ENCODE measurements at places on chromosomes 6 and 20. TPM values are rescaled to one million over a fixed set of nuclear protein-coding genes. Genes with fewer than 3 reads are reported as not detected.

TLDC2 gene
- total RNA-seq: not detected

COL12A1 gene
- 281 TPM for total RNA-seq

DNA sequence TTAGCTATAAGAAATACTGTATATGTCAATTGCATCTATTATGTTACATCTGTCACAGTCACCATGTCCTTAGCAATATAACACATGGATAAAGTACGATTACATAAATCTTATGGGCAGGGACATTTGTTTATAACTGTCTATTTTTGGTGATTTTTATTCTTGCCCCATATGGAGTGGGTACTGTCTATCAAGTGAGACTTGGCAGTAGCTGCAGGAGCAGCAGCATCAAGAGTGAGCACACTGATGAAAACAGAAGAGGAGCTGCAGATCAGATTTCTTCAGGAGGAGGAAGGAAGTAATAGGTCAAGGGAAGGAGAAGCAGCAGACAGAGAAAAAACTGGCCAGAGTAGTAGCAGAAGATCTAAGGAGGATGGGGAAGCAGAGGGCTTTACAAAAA lies 516.7 kb downstream of the C6orf118 start:
- no peaks in the 10 kb centered on the region for H3K4me1 ChIP-seq
- no peaks in the 10 kb centered on the region for H3K27me3 ChIP-seq
- H3K4me3 ChIP-seq: no peak overlapping the region
- H3K27ac ChIP-seq: no peak overlapping the region
- DNase-seq: no peak

GRCh38 chr6:81075974-81076373 lies 676.5 kb downstream of the TENT5A start:
- H3K27ac ChIP-seq: no peak overlapping the region
- no peak for DNase-seq
- no peak overlapping the region for H3K4me3 ChIP-seq
- H3K36me3 ChIP-seq: no peaks in the 10 kb centered on the region

DNA sequence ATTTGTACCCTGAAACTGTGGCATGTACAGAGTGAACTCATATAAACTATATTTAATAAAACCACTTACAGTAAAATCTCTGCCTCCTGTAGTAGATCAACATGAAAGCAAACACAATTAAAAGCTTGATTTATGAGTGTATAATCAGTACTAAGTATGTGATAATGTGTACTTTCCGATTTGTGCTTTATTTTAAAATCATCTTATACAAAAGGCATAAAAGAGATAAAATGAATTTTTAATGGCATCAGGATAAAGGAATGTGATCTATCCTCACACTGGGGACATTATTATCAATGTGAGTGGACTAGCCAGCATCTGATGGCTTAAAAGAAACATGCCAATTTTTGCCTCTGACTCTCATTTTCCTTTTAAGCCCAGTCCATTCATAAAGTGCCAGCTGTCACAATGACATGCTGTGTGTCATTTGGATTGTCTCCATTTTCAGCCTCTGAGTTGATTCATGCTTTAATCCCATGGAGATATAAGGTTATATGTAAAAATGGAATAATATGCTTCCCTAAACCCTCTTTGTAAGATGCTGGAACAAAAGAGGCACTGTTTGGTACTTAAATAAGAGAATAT lies 831.6 kb upstream of the EYS start:
- no peak overlapping the region for H3K4me3 ChIP-seq
- no peaks in the 10 kb centered on the region for H3K27me3 ChIP-seq
- no peaks in the 10 kb centered on the region for H3K4me1 ChIP-seq
- DNase-seq: no peak

- peak within 1 kb of the TSS; percentile 52 for H3K4me3 ChIP-seq
- no peak for DNase-seq
- H3K27ac ChIP-seq: peak within 1 kb of the TSS; percentile 90
- H3K36me3 ChIP-seq: no peaks in the 10 kb centered on the region
- no peaks in the 10 kb centered on the region for H3K4me1 ChIP-seq
- no peaks in the 10 kb centered on the region for H3K27me3 ChIP-seq
These were observed at the start of gene PLAGL1 for GRCh38 chr6:144008120-144008811. PLAGL1 (minus strand) TSS chr6:144008259; CDS start chr6:143948136, 60,123 bp downstream.

DNA sequence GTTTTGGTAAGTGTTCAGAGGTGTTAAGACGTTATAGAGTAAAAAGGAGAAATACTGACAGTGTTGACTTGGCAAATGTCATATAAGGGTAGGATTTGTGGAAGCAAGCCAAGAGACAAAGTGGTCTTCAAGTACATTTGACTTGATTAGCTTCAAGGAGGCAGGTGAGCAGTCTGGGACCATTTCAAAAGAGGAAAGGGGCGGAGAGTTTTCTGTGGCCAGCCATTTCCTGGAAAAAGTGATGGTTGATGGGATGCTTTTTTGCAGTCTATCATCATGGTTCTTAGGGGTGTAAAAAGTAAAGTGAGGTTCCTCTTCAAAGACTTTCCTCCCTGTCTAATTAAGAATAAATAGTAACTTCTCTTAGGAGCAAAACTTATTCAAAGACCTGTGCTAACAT lies 28.7 kb downstream of the FKBP1A start:
- no peaks in the 10 kb centered on the region for H3K4me1 ChIP-seq
- no peaks in the 10 kb centered on the region for H3K36me3 ChIP-seq
- H3K27ac ChIP-seq: no peak overlapping the region
- H3K27me3 ChIP-seq: no peaks in the 10 kb centered on the region
- DNase-seq: no peak

DNA sequence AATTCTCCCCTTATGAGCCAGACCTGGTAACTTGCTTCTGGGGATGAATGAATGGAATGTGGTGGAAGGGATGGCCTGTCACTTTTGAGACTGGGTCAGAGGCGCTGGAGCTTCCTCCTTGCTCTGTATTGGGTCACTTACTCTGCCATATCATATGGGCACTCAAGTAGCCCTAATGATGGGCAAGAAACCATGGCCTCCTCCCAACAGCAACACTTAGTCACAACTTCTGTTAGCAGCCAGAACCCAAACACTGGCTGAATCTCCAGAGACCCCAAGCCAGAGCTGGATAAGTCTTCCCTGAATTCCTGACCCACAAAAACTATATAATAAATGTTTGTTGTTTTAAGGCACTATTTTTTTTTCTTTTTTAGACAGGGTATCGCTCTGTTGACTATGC lies 5.5 kb downstream of the E2F1 start:
- H3K27me3 ChIP-seq: no peaks in the 10 kb centered on the region
- H3K4me1 ChIP-seq: peaks cover 4% of the 10 kb centered on the region
- no peak overlapping the region for H3K27ac ChIP-seq
- H3K4me3 ChIP-seq: no peak overlapping the region
- no peaks in the 10 kb centered on the region for H3K36me3 ChIP-seq
- no peak for DNase-seq

DNA sequence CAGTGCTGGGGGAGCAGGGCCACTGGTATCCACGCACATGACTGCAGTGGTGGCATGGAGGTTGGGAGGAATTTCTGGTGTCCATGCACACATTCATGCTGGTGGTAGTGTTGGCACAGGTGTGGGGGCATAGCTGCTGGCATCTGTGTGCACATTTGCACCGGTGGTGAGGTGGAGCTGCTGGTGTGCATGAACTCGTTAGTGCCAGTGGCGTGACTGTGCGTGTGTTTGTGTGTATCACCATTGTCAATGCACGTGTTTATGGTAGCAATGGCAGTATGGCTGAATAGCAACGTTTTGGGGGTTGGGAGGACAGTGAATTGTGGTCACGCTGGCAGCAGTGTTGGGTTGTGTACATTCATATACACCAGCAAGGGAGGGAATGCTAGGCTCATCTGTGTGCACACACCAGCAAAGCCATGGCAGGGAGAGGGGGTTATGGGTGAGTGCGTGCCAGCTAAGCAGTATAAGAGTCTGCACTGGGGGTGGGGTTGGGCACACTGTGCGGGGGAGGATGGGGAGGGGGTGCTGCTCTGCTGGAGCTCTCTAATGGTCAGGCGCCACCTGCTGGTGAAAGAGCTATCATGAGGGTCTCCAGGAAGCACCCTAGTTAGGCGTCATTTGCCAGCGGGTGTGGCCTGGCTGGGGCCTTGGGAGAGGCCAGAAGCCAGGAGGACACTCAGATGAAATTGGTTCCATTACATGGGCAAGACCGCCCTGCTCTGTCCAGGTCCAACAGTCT lies 626.1 kb upstream of the ID4 start:
- no peaks in the 10 kb centered on the region for H3K4me1 ChIP-seq
- no peak overlapping the region for H3K27ac ChIP-seq
- H3K27me3 ChIP-seq: no peaks in the 10 kb centered on the region

- no peaks in the 10 kb centered on the region for H3K27me3 ChIP-seq
- H3K4me1 ChIP-seq: peaks cover 7% of the 10 kb centered on the region
- H3K27ac ChIP-seq: peak overlapping the region; percentile 15
- no peak overlapping the region for H3K4me3 ChIP-seq
These were observed 17.9 kb downstream of the CHMP4B start for GRCh38 chr20:33828967-33829560.

All from breast epithelium (tissue), 4 donors.